Activated CD4-positive, alpha-beta T cell treated with anti-CD3 and anti-CD28 coated beads, Interleukin-2, amount 50 U/mL, for 16 hours (primary cell): ENCODE measurements at places on chromosomes 1 and 21.
A peak's percentile ranks its signal among the peaks of the same experiment; 100 is the strongest.

- no peak for DNase-seq
Observed at GRCh38 chr1:5972198-5972520, 20.1 kb downstream of the NPHP4 start.

DNA sequence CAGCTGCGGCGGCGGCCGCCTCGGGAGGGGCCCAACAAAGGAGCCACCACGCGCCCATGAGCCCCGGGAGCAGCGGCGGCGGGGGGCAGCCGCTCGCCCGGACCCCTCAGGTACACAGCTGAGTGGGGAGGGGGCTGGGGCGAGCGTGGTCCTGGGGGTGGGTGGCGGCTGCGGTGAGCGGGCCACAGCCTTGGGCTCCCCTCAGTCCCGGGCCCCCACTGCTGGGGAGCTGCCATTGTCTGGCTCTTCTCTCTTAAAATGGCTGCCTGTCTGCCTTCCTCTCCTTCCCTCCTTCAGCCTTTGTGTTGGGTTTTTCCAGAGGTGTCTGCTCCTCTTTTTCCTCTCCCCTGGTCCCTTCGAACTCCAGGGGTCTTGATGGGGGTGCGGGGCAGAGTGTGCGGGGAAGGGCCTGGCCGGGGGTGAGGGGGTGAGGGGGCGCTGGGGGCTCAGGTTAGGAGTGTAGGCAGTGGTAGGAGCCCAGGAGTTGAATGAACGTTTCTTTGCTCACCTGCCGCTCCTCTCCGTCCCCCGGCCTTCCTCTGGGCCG lies 1.7 kb downstream of the ARID1A start:
- no peak for DNase-seq

GRCh38 chr21:24110846-24111245 lies 1496.4 kb downstream of the MRPL39 start:
- DNase-seq = no peak

DNA sequence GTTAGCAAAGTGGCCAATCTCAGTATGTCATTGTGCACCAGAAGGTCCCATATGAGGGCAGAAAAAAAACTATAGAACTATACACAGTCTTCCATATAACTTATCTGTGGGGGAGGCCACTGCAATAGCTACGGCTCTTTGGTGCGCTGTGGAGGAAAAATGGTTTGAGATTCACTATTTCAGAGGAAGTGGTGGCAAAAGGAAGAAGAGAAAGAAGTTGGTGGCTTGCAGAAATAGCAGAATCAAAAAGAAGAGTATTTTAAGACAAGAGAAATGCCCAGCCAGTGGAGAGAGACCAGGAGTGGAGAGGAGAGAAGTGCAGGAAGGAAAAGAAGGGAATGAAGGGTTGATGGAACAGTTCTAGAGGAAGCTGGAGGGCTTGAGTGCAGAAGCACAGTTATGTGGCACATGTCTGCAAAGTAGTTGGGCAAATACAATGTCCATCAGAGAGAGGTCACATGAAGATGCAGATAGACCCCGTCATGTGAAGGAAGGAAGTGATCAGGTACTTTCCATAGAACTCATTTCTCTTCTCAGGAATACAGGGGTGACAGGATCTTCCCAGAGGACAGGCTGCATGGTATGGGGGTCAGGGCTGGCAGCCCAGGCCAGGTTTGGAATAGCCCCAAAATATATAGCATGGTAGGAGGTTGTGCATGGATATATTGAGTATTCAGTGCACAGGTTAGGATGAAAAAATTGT lies 64.6 kb downstream of the RUNX1 start:
- DNase-seq = no peak

DNA sequence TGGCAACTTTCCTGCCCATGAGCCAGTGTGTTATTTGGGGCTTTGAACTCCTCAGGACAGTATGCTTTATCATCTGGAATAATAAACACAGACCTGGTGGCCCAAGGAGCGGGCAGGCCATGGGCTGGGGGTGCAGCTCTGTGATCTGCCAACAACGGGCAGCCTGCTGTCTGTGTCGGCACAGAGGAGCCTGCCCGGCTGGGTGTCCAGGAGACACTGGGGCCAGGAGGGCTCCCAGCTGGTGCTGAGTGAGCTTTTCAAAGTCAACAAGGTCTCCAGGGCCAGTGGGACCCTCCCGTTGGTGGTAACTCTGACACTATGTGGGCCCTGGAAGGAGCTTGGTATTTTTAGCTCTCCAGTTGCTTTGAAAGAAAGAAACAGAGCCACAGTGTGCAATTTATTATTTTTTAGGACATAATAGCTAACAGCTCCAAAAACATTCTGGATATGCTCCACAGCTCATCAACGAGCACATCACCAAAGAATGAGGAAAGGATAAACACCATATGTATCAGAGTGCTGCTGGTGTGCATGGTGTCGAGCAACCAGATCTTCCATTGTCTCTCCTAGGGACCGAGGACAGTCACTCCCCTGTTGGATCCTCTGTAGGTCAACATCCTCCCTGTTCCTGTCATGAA lies 488.7 kb upstream of the USP24 start:
- DNase-seq = no peak

GRCh38 chr1:179034720-179035119 lies 9.0 kb downstream of the FAM20B start:
- peak; percentile 84 for DNase-seq

- DNase-seq = no peak
Observed at GRCh38 chr1:77859248-77859647, 29.2 kb upstream of the NEXN start.

GRCh38 chr1:69163779-69164178 lies 403.9 kb upstream of the LRRC7 start:
- no peak for DNase-seq

DNA sequence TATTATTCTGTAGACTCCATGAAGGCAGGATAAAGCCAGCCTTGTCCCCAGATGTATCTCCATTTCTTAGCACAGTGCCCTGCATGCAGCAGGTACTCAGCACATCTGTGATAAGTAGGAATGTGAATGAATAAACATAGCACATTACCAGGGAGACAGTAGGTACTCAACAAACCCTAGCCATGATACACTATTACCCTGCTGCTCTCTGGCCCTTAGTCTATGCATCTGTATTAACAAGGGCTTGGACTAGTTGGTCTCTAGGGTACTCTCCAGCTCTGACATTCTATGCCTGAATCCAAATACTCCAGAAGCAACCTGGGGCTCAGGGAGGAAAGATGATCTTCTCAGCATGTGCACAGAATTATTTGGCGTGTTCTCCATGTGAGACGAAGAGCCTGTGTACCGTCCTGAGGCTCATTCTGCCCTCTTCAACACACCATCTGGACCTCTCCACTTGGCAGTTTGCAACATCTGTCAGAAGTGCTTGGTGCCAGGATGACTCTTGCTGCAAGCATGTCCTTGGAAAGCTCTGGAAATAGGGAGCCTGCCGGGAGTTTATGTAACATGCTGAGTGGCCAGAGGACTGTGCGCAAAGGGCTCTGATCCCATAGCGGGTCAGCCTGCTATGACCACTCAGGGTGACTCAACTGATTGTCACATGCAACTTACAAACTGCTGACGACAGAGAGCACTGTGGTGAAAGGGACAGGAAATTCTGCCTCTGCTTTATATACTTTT lies 228.2 kb upstream of the USP24 start:
- DNase-seq = no peak

- DNase-seq = no peak
Observed at GRCh38 chr1:160114085-160114484, 1.5 kb upstream of the ATP1A2 start.

DNA sequence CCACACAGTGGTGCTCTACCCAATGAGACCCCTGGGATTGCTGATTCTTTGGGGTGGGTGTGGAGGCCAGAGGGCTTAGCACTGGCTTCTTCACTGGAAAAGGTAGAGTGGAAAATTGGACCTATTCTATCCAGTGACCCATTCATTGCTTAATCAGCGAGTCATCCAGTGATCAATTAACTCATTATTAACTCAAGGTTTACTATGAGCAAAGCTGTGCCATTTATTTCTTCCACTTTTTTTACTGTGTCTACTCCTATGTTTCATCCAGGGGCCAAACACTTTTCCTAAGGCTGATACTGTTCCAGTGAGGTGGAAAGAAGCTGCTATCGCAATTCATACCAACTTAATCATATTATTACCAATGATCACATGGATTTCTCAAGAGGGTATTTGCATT lies 363.9 kb downstream of the RPS6KC1 start:
- DNase-seq = no peak

- DNase-seq = no peak
Observed at GRCh38 chr1:11307852-11308251, 34.9 kb downstream of the UBIAD1 start.

DNA sequence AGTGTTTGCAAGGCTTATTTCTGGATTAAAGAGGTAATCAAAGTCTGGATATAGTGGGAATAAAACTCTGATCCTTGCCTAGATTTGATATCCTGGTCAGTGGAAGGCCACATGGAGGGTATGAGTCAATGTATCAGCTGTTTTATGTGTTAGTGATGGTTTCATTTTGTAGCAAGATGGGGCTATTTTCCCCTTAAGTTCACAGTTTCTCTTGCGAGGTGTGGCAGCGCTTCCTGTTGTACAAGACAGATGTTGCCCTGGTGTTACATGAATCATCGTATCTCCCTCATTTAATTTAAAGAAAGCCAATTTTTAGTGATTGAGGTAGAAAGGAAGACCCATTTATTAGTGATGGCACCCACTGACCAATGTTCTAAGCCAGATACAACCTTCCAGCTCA lies 220.2 kb downstream of the DUSP10 start:
- DNase-seq = no peak

GRCh38 chr1:39142401-39143060 lies 62.0 kb upstream of the MACF1 start:
- DNase-seq = no peak

DNA sequence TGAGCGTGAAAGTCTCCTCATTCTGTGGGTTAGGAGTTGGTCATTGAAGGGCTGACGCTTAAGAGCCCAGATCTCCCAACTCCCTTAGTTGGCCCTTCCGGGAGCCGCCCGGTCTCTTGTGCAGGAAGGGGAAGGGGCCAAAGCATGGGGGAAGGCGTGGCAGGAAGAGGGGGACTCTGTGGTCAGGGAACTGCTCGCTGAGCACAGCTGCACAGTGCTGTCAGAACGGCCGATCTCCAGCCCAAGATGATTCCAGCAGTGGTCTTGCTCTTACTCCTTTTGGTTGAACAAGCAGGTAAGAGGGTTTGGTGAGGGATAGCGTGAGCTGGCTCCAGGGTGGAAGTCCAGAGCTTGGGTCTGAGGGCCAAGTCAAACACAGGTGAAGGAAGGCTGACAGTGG lies at the start of gene FCER1G:
TSS of gene FCER1G (plus strand) at position 220 of the 400 bp plus-strand sequence. CDS start at position 247, 27 bp downstream.
- no peak for DNase-seq

- no peak for DNase-seq
Observed at GRCh38 chr1:188261849-188262248, 1433.1 kb downstream of the PLA2G4A start.

DNA sequence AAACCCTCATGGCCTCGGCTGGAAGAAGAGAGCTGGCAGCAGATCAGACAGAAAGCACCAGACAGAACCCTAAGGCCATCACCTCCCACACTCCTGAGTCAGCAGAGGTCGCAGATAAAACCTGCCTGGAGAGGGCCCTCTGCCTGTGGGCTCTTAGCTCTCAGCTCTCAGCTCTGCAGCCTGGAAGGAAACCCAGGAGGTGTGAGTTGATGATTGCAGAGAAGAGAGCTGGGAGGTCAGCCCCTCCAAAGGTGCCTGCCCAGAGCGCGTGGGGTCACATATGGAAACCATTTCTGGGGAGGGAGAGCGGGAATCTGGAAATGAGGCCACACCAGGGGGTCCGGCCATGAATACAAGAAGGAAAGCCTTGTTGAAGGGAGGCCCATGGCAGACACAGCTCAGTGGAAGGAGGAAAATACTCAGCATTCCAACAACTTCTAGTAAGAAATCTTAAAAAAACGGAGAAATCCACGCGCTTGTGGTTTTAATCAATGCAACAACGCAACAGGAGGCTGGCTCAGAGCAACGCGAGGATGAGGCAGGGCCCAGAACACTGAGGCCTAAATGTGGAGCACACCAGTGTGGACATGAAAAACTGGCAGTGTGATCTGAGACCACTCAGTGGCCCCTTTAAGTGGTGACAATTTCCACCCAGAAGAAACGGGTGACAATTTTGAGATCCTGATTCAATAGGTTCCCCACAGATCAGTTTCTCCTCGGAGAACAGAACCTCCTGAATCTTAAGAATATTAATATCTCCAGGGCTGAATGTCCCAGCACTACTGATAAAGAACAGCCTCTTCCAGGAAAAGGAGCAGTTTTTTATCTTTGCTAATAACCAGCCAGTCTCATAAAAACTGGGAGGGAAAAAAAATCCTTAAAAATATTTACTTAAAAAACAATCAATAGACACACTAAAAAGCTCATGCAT lies 45.7 kb downstream of the PSMG1 start:
- no peak for DNase-seq

DNA sequence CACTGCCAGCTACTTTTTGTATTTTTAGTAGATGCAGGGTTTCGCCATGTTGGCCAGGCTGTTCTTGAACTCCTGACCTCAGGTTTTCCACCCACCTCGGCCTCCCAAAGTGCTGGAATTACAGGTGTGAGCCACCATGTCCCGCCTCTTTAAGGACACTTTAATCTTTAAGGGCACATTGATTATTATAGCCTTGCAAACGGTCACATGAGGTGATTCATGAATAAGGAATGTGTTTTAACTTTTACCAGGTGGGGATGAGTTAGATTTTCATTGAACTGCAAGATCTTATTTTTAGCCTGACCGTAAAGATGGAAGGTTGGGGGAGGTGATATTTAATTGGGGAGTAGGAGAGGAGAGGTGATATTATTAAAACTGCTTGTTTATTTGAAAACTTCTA lies 61.9 kb downstream of the TBCE start:
- DNase-seq = no peak

GRCh38 chr1:29362764-29363163 lies 126.4 kb downstream of the PTPRU start:
- no peak for DNase-seq

- DNase-seq = no peak
Observed at GRCh38 chr1:63590166-63590560, 3.0 kb upstream of the PGM1 start.

DNA sequence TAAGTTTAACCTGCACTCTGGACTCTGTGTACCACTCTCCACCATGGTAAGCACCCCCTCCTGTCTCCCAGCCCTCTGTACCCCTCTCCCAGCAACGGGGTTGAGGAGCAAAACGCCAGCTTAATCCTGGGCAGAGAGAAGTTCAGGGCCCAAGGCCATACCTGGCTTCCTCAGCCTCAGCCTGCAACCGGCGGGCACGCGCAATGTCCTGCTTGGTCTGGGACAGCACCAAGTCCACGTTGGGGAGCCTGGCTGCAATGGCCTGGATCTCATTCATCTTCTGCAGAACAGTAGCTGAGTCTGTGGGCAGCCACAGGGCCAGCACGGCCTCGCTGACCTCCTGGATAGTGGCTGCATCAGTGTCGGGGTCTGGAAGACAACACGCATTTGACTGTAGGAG lies 33.9 kb downstream of the LAMB3 start:
- DNase-seq = no peak

- DNase-seq = no peak
Observed at GRCh38 chr1:165575468-165576099, 31.8 kb downstream of the LRRC52 start.

- DNase-seq = no peak
Observed at GRCh38 chr21:22319435-22319834, 1321.2 kb downstream of the NCAM2 start.

DNA sequence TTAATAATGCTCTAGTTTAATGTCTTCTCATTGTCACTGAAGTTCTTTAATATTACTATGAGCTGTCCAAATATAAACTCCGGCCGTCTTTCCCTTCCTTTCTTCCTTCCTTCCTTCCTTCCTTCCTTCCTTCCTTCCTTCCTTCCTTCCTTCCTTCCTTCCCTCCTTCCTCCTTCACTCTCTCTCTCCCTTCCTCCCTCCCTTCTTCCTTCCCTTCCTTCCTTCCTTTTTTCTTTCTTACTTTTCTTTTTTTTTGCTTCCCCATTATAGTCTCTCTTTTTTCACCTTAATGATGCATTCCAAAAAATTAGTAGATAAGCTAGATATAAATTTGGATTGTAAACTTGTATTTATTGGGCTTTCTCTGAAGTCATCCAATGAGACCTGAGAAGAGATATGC lies 431.0 kb upstream of the ADGRL4 start:
- no peak for DNase-seq
